ENCODE measurements at places on chromosomes 11 and 22. TPM values are rescaled to one million over a fixed set of nuclear protein-coding genes. Genes with fewer than 3 reads are reported as not detected.
A peak's percentile ranks its signal among the peaks of the same experiment; 100 is the strongest.

MPPED2 gene
- total RNA-seq: not detected

PHOX2A gene
- total RNA-seq: not detected

MS4A6A gene
- total RNA-seq: not detected

DTX4 gene
- 22.6 TPM for total RNA-seq

DDI1 gene
- total RNA-seq: not detected

OR6Q1 gene
- not detected for total RNA-seq

OR51B5 gene
- not detected for total RNA-seq

DNA sequence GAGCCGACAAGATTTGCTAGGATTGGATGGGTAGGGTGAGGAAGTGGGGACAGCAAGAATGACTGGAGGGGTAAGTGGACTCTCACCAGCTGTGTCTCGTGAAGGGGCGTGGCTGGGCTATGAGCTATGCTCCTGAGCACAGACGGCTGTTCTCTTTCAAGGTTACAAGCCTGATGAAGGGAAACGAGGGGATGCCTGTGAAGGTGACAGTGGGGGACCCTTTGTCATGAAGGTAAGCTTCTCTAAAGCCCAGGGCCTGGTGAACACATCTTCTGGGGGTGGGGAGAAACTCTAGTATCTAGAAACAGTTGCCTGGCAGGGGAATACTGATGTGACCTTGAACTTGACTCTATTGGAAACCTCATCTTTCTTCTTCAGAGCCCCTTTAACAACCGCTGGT lies 19.9 kb downstream of the F2 start:
- no peak for DNase-seq

DNA sequence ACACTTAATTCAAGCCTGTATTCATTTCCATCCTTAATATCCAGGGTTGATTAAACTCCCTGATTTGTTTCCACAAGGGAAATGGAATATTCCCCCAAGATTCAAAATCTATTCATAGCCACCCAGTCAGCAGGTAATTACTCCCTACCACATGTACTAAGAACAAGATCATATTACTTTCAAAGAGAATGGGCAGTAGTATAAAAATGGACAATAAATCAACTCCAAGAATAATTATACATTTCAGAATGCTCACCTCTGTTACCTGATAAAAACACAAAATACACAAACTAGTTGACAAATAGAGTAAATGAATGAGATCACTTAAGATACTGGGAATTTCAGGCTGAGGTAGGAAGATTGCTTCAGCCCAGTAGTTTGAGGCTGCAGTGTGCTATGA lies 8.5 kb upstream of the FEZ1 start:
- DNase-seq: no peak

DNA sequence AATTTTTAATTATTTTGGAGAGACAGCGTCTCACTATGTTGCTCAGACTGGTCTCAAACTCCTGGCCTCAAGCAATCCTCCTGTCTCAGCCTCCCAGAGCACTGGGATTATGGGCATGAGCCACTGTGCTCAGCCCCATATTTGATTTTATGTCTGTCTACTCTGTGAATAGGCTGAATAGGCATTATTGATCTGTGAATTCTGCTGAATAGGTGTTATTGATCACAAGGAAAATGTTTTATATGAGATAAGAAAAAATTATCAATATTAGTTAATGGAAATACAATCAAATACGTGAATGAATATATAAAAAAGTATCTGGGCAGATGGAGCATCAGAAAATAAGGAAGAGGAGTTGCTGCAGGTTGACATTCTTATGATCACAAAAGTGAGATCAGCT lies 483.4 kb upstream of the LARGE1 start:
- DNase-seq: no peak

GRCh38 chr11:67611165-67611564 lies 4.4 kb downstream of the NDUFV1 start:
- no peak for DNase-seq

GRCh38 chr11:46480166-46480726 lies 88.7 kb upstream of the CHRM4 start:
- DNase-seq: no peak

DNA sequence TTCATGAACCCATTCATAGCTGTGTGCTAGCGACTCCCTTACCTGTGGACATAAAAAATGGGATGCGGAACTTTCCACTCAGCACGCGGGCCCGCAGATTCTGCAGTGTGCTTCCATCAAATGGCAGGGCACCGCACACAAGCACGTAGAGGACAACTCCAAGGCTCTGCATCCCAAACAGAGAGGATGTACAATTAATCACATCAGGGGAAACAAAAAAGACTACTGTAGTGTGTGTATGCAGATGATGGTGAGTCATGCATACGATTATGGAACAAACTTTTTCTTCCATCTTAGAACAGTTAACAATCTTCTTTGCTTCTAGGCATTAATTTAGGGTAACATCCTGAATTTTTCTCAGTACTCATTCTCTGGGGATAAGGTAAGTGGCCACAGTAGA lies 58.8 kb upstream of the APOA1 start:
- no peak for DNase-seq

DNA sequence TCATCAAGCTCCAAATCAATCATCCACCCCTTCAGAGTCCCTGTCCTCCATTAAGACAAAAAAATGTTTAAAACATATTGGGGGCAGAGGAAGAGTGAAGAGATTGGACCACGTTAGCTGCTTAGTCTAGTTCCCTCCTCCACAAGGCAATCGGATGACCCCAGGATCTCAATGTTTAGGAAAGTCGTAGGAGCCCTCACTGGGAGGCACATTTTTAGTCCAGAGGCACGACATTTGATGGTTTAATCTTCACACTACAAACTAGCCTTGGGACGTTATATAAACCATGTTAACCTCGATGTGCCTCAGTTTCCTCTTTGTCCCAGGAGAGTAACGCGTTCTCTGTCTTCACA lies 588 bp upstream of the FAT3 start:
- no peak for DNase-seq

- no peak for DNase-seq
These were observed 976 bp downstream of the DEPDC7 start for GRCh38 chr11:33016654-33017053.

DNA sequence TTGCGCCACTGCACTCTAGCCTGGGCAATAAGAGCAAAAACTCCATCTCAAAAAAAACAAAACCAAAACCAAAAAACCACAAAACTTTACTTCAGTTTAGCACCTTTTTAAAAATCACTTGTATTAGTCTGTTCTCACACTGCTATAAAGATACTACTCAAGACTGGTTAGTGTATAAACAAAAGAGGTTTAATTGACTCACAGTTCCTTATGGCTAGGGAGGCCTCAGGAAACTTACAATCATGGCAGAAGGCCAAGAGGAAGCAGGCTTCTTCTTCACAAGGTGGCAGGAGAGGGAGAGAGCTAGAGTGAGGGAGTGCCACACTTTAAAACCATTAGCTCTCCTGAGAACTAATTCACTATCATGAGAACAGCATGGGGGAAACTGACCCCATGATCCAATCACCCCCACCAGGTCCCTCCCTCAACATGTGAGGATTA lies 261.3 kb downstream of the TMEM135 start:
- DNase-seq: no peak

GRCh38 chr22:46546466-46547178 lies 9.2 kb upstream of the CELSR1 start:
- peak; percentile 16 for DNase-seq

DNA sequence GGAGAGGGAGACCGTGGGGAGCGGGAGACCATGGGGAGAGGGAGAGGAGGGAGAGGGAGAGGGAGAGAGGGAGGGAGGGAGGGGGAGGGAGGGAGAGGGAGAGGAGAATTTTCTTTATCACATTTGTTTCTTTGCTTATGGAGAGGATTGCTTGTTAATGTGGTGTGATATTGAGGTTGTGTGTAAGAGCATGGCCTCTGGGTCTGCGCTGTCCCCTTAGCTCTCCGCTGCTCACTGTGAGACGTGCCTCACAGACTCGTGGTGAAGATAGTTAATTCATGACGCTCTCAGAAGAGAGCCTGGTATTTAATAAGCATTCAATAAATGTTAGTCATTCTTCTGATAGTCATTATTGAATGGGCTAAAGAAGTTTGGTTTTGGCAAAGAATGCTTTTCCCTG lies 26.2 kb downstream of the PPFIA1 start:
- no peak for DNase-seq

GRCh38 chr11:68842427-68843051 lies 823 bp upstream of the CPT1A start:
- DNase-seq: no peak

DNA sequence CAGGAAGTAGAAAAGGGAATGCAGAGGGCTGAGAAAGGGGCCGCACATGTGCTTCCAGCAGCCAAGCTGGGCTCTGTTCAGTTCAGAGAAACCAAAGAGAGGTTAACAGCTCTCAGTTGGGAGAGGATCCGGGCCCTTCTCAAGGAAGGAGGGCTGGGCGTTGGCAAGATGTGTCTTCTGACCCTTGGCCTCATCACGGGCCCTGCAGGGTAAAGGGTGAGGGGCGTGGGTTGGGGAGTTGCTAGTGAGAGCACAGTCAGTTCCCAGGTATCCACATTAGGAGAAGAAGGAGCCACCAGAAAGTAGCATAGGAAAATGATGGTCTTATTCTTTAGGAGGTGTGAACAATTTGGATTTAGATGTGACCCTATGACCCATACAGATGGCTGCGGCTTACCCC lies 73.0 kb downstream of the OSBP2 start:
- DNase-seq: no peak

DNA sequence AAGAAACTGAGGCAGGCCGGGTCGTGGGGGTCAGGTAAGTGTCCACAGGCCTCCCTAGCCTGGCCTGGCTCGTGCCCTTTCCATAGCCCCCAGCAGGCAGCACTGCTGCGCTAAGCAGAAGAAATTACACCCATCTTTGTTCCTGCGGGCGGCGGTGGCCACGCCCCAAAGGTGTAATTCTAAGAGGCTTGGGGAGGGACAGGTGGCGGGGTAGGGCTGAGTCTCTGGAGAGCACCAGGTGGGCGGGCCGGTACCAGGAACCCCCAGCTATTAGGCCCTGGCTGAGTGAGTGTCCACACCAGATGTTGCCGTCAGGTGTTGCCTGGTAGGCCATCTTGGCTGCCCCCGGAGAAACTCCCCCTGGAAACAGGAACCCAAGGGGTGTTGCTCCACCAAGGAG lies 12.3 kb upstream of the ARAP1 start:
- DNase-seq: peak; percentile 36

- DNase-seq: no peak
These were observed 45.5 kb downstream of the ARFGAP2 start for GRCh38 chr11:47131136-47131535.

Measured in HT-29 (cell line).